NCI-H524 treated with DMSO at 0.1 percent for 48 hours (cell line): ENCODE measurements at places on chromosomes 2 and 18.

GRCh38 chr2:58064086-58064485, 17.5 kb downstream of the VRK2 start:
- no peak for DNase-seq

- no peak for DNase-seq
Measured at GRCh38 chr2:45046786-45047185, 37.5 kb upstream of the SIX2 start.

DNA sequence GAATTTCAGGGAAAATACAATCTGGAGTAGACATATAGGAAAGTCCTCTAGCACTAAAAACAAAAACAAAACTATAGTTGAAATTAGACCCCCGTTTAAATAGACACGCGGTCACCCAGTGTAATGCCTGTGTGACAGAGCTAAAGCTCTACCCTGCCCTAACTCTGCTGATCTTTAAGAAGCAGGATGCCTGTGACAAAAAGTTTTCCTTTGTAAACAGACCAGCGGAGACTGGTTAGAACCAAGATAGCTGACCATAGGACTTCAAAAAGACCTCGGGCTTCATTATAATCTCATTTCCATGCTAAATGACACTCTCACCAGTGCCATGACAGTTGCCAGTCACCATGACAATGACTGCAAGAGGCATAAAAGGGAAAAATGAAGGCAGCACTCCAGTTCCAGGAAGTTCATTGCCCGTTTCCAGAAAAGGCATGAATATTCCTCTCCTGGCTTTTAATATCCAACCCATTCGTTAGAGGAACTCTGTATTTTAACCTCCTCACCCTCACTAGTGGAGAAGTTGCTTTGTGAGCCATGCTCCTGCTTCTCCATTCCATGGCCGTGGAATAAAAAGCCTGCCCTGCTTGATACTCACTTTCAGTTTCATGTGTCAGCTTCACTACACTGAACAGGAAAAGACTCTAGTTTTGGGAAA, 157.2 kb upstream of the COPS8 start:
- no peak for DNase-seq

DNA sequence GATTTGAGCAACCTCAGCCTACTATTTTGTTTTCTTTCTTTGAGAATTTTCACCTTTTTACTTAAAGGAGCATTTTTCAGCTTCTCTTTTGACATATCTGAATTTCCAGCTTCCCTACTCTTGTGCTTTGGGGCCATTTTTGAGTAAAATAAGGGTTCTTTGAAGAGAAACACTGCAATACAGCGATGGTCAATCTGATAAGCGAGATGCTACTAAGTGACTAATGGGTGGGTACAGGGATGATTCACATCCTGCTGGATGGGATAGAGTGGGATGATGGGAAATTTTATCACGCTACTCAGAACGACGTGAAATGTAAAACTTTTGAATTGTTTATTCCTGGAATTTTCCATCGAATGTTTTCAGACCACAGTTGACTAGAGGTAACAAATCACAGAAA, 211.5 kb downstream of the TMEM247 start:
- DNase-seq = no peak

- DNase-seq = no peak
Measured at GRCh38 chr2:188627471-188627870, 335.8 kb downstream of the GULP1 start.

- DNase-seq = peak; percentile 38
Measured at GRCh38 chr2:38095079-38095995, 19.4 kb upstream of the CYP1B1 start.

GRCh38 chr2:149625671-149626070, 38.1 kb upstream of the MMADHC start:
- no peak for DNase-seq

GRCh38 chr18:63799189-63799588, 24.0 kb downstream of the SERPINB7 start:
- DNase-seq = no peak

DNA sequence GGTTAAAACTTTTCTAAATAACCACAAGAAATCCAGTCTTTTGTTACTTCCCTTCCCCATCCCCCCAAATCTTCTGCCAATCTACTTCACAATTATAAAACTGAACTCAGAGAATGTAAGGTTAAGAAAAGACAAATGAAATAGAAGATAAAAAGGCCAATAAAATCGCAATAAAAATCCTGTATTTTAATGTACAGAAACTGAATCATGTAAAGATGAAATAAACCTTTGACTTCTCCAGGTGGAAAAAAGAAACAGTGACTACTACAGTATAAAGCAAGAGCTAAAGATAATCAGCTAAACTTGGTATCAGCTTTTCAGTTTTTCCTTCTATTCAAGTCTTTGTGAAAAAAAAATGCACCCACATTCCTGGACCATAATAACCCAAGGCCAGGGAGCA, 1.7 kb downstream of the SYT4 start:
- no peak for DNase-seq

- DNase-seq = no peak
Measured at GRCh38 chr2:241279413-241279812, 36.1 kb downstream of the HDLBP start.

DNA sequence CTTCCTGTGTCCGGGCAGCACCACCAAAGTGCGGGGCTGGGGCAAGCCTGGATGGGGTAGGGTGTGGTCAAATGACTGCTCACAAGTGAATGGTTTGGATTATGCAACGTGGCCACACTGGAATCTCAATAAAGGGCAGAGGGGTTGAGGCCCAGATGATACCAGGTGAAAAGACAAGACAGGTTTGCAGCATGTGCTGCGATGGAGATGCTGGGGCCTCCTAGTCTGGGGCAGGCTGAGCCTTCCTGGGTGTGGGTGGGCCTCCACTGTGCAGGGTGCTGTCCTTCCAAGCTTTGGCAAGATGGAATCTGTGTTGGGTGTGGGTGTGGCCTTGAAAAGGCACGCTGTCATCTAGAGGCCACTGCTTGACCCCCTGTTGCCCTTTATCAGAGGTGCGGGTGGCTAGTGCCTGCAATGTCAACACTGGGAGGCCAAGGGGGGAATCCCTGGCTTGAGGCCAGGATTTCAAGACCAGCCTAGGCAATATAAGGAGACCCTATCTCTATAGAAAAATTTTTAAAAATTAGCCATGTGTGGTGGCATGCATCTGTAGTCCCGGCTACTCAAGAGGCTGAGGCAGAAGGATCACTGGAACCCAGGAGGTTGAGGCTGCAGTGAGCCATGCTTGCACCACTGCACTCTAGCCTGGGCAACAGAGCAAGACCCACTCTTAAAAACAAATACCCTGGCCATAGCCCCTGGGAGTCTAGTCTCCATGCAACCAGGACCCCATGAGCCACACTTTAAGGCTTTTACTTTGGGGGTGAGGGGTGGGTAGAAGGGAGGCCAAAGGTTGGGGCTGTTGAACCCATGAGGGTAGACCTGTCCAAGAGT, 13.8 kb downstream of the RRM2 start:
- DNase-seq = no peak

- no peak for DNase-seq
Measured at GRCh38 chr2:231710799-231711676, 2.7 kb downstream of the PTMA start.
